ENCODE measurements at places on chromosomes 3 and 15.

DNA sequence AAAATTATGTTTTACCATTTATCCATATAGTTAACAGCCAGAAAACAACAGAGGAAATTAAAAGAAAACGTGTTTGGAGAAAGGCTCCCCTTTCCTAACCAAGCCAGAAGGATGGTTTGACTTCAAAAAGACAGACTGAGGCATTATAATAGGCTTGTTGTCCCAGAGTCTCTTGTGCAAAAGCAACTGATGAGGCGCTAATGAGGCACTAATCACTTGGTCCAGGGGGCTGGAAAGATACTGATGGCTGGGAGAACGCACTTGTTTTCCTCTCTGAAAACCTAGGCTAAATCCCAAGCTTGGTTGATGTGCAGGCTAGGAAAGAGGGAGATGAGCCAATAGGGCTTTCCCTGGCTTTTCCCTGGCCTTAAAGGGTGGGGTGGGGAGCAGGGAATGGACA, 389.6 kb downstream of the NTRK3 start:
- no peak for DNase-seq

DNA sequence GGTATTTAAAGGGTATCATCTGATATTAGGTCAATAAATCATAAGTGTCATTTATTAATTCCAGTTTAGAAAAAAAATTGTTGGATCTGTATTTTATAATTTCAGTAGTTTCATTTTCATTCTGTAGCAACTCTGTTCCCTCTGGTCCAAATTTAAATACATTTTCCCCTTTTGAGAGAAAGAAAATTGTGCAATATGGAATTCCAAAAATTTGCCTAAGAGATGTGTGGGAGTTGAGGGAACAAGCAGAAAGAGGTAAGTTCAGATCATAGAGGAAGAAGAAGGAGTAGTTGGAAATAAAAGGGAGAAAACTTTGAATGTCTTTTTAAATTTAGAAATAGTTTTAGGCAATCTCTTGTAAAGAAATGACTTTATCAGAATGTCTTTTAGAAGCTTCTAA, 48.9 kb upstream of the MME start:
- no peak for DNase-seq

GRCh38 chr3:171156401-171157010, 130.0 kb upstream of the SLC2A2 start:
- no peak for DNase-seq

DNA sequence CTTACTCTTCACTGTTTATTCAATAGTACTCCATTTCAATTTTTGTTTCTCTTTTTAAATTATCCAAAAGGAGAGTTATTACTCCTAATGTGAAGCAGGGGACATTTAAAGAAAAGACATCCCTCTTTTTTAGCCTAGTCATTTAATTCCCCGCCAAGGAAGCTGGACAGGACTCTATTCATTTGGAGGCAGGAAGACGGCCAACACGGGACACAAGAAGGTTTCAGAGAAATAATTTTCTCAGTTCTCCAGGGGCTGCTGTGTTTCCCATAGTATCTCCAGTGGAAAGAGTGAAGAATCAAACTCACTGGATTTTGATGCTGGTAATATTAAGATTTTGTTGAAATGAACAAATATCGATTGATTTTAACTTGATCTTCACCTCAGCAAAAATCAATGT, 833.7 kb downstream of the ROBO2 start:
- no peak for DNase-seq

DNA sequence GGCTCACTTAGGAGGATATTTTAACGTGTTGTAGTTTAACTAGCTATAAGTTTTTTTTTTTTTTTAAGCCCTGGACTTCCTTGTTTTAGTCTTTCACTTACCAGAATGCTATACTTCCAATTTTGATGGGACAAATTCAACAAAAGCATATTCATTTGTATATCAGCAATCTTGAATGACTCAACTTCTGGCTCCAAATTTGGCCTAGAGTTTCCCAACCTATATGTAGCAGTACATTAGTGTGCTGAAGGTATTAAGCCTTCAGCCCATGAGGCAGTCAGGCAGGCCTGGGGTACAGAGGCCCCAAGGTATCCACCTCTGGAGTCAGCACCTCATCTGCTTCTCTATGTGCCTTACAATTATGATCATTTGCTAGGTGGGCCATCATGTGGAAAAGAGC, 5.9 kb downstream of the PBRM1 start:
- DNase-seq, result no peak

DNA sequence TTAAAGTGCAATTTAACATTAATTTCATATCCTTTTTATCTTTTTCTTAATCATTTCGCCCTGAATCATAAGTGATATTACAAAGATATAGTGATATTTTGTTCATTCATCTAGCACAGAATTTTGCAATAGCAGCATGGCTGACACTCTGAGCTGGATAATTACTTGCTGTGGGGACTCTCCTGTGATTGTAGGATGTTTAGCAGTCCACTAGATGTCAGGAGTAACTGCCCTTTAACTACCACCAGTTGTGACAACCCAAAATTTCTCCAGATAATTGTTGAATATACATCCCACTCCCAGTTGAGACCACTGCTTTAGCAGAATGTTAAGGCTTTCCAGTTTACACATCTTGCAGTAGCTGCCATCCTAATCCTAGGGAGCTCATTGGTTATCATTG, 196.8 kb upstream of the MBNL1 start:
- peak; percentile 57 for DNase-seq

DNA sequence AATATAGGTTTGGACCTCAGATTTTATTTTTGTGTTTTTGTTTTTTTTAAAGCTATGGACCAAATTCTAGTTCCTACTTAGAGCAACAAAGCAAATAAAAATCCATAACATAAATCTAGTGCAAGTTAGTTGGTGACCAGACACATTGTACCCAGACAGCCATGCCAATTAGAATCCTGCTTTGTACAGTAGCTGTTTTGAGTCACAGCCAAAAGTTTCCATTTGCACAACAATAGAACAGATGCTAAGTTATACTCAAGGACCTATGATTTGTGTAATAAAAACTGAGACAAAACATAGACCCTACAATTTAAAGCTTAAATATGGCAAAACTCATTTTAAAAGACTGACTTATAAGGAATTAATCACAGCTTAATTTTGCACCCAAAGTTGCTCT, 513.1 kb upstream of the CBLB start:
- no peak for DNase-seq

DNA sequence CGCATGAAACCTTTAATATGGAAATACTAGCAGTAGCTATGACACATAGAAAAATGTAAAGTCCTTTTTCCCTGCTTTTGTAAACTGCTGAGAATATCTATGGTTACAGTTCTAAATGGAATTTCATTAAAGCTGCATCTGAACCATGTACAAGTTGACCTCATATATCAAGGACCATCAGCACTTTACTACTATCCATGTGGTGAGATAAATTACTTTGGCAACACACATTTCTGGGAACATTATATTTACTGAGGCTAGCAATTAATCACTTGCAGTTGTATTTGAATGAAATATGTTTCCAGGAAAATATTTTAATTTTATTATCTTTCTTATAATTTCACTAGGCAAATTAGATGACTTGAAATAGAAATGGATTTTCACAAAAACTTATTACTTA, 545.5 kb downstream of the NAALADL2 start:
- DNase-seq, result no peak

- peak; percentile 93 for DNase-seq
Observed at GRCh38 chr15:67065531-67066005, at the start of gene SMAD3. Gene SMAD3 (plus strand): TSS chr15:67065602. CDS start chr15:67066155, 553 bp downstream.

DNA sequence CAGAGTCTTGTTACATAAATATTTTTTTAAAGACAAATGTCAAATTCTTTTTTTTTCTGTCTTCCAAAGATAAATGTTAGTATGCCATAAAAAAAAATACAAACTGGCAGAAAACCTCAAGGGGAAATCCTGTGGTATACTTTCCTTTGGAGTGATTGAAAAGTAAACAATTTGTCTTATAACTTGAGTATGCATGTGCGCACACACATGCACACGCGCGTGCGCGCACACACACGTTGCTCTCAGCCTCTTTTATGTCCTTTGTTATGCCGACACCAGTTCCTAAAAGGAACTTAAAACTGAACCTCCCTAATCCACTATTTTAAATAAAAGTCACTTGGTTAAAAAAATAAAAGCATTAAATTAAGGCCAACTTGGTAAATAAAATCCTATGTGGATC, 58.1 kb downstream of the TGFBR2 start:
- no peak for DNase-seq

- no peak for DNase-seq
Observed at GRCh38 chr3:167839460-167840134, 104.1 kb downstream of the SERPINI1 start.

GRCh38 chr15:72375501-72375845, 341 bp downstream of the HEXA start:
- DNase-seq, result no peak

DNA sequence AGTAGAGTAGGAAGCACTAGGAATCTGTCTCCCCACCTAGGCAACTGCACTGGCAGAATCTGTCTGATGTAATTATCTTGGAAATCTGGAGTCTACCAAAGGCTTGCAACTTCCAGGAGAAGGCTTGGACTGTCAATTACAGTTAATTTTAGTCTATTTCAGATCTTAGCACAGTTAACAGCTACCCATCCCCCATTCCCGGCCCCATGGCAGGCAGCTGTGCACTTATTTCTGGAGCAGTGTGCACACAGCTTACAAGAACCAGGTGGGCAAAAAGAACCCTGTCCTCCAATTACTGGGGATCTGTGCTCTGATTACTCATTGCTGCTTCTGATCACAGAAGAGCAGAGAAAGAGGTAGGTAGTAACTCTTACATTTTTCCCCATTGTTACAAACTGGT, 12.3 kb upstream of the CDAN1 start:
- no peak for DNase-seq

- peak; percentile 36 for DNase-seq
Observed at GRCh38 chr3:73332558-73332957, 271.1 kb downstream of the EBLN2 start.

- no peak for DNase-seq
Observed at GRCh38 chr15:67839499-67839928, 331 bp downstream of the RNU6-1 start.

DNA sequence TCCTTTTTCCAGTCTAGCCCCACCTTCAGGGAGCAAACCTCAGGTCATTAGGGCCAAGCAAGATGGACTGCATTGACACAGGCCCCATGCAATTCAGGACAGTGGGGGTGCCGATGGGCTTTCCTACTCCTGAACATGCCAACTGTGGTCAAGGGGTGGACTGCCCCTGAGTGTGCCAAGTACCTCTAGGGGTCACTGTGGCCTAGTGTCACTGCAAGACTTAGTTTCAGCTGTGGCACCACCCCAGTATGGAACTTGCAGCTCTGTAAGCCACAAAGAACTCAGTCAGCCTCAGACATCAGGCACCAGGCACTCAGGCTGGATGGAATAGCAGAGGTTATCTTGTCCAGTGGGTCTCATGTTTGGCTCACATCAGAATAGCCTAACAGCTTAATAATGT, 32.3 kb downstream of the EXOG start:
- peak; percentile 35 for DNase-seq

GRCh38 chr15:57256939-57257338, 119.4 kb upstream of the CGNL1 start:
- DNase-seq, result no peak

DNA sequence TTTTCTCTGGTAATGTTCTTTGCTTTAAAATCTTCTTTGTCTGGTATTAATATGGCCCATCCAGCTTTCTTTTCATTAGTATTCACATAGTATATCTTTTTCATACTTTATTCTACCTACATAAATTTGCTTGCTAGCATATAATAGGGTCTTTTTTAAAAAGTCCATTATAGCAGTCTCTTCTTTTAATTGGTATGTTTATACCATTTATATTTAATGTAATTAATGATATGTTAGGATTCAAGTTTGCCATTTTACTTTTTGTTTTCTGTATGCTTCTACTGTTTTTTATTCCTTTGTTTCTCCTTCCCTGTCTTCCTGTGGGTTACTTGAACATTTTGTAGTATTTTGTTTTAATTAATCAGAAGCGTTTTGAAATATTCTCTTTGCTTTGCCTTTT, 89.0 kb downstream of the CHCHD6 start:
- DNase-seq, result no peak

DNA sequence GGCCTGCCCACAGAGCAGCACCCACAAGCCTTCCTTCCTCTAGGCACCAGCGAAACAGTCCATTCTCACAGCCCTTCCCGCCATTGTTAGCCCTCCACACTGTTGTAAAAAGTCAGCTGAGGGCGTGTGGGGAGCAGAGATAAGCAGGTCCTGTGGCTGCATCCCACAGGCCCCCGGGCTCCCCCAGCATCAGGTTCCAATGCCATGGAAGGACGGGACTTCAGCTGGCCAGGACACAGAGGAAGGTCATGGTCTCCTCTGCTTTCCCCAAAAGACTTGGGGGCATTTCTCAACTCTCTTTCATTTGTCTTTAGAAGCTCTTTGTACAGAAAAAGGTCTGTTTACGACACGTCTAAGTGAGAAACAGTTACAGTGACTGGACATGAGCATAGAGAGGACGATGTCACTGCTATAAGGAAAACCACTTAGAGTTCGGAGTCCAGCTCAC, 85.2 kb upstream of the HERC1 start:
- DNase-seq, result no peak

GRCh38 chr3:79506751-79507150, 261.0 kb downstream of the ROBO1 start:
- no peak for DNase-seq

DNA sequence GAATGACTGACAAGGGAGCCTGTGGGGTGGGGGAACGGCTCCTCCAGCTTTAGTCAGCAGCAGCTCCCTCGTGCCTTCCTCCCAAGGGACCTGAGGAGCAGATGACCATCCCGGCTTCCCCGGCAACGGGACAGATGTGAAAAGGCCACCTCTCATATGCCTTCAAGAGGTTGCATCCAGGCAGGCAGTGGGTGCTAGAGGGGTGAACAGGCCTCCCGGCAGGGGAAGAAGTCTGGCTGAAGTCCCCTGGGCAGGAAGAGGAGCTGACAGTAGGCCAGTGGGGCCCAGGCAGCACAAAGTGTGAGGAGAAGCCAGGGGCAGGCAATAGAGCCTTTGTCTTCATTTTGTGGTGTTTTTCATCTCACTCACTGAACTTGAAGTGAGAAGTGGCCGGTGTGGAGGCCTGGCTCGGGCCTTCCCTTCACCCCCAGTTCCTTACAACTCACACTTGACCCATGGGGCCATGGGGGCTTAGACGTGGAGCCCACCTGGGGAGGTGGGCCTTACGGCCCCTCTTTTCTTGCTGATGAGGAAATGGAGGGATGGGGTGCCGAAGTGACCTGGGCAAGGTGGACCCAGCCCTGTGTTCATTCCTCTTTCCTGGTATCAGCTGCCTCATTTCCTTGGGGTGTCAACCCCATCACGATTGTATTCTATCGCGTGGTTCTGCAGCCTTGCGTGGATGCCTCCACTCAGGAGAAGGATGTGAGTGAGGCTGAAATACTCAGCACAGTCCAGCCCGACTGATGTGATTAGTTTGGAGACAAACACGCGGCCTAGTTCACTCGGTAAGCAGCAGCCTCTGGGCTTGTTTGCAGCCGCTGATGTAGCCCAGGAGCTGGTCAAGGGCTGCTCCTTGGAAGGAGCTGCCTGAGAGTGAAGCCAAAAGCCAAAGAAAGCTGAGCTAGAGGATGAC, 115.5 kb upstream of the ALDH1A3 start:
- DNase-seq, result no peak

- DNase-seq, result peak; percentile 35
Observed at GRCh38 chr15:78056714-78057269, 20.7 kb downstream of the TBC1D2B start.

Measured in GM12865 (cell line).